Ecto neural progenitor cell (in vitro differentiated cells): ENCODE measurements at places on chromosomes 7 and 10.
A peak's percentile ranks its signal among the peaks of the same experiment; 100 is the strongest.

- no peak for DNase-seq
Observed at GRCh38 chr7:38681882-38682281, 50.7 kb upstream of the AMPH start.

DNA sequence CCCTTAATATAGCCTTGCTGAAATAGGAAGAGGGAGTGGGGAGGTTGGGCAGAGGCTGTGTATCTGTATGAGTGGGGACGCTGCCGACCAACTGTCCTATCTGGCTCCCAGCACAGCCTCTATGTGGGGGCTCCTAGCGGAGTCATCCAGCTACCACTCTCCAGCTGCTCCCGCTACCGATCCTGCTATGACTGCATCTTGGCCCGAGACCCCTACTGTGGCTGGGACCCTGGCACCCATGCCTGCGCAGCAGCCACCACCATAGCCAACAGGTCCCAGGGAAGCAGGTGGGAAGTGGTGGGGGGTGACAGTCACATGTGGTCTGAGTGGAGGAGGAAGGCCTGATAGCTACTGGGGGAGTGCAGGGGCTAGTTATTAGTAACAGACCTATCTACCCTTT is 6.6 kb downstream of the MRPL43 start:
- no peak for DNase-seq

GRCh38 chr10:124670849-124671248 is 73.3 kb downstream of the FAM53B start:
- DNase-seq: no peak

DNA sequence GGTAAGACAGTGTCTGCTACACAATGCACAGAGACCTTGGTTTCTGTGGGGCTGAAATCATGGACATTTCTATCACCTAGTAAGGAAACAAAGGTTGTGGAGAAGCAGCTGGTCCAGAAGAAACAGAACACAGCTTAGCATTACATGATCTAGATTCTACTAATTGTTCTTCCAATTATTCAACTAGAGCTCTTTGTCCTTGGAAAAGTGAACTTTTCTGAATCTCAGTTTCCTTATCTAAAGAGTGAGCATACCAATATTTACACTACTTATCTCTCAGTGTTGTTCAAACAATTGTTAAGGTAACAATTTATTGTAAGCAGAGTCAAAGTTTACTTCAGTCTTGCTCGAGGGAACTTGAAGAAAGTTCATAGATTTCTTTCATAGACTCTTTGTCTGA is 42.3 kb upstream of the TRIM24 start:
- DNase-seq: no peak

GRCh38 chr7:20778063-20778721 is 8.5 kb downstream of the SP8 start:
- DNase-seq: peak; percentile 92
